Urinary bladder (tissue), 4 donors: ENCODE measurements at places on chromosomes 4 and X. TPM values are rescaled to one million over a fixed set of nuclear protein-coding genes. Genes with fewer than 3 reads are reported as not detected.

The FMR1NB gene
- polyA plus RNA-seq, result not detected

The CXCL10 gene
- 0.48 TPM for polyA plus RNA-seq

GRCh38 chr4:3252831-3253641, 4.1 kb downstream of the MSANTD1 start:
- no peak for DNase-seq

- no peak for DNase-seq
These were observed 365.4 kb upstream of the TECRL start for GRCh38 chr4:64774626-64775025.

DNA sequence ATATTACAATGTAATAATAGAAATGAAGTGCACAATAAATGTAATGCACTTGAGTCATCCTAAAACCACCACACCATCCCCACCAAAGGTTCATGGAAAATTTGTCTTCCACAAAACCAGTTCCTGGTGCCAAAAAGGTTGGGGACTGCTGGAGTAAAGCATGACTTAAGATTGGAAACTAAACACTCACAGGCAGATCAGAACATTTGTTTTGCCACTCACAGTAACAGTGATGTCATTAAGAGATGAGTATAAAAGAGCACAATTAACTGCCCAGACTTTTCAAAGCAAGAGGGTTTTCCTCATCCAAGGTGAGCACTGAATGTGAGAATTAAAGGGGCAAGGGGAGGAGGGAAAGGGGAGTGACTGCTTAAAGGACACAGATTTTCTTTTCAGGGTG, 35.6 kb downstream of the MAP7D3 start:
- no peak for DNase-seq

The DACH2 gene
- 0.18 TPM for polyA plus RNA-seq
